Articular chondrocyte of knee joint (primary cell): ENCODE measurements at places on chromosomes 16 and 17. TPM values are rescaled to one million over a fixed set of nuclear protein-coding genes. Genes with fewer than 3 reads are reported as not detected.

Gene SRCIN1
- total RNA-seq = under 0.01 and 0.11 TPM in 2 replicates

Gene WNT3
- total RNA-seq = 1.9 and 3.8 TPM in 2 replicates

Gene SLC6A4
- not detected in 2 replicates for total RNA-seq

Gene SHISA6
- not detected in 2 replicates for total RNA-seq

Gene LITAFD
- not detected in 2 replicates for total RNA-seq

Gene SMTNL2
- total RNA-seq = not detected in 2 replicates

Gene C16orf96
- 0.11 and 0.13 TPM in 2 replicates for total RNA-seq

Gene ATP5PD
- total RNA-seq = 415 and 418 TPM in 2 replicates

Gene ALOX15B
- under 0.01 and 0.32 TPM in 2 replicates for total RNA-seq

Gene RNF222
- not detected in 2 replicates for total RNA-seq

Gene KRT28
- total RNA-seq = not detected in 2 replicates

Gene ATP2A3
- 3.7 and 3.9 TPM in 2 replicates for total RNA-seq

Gene G6PC1
- total RNA-seq = not detected in 2 replicates

Gene TADA2A
- total RNA-seq = 20.4 and 21.4 TPM in 2 replicates

Gene SECTM1
- 4.2 and 7.7 TPM in 2 replicates for total RNA-seq

Gene TMIGD1
- not detected in 2 replicates for total RNA-seq

Gene TEKT1
- total RNA-seq = not detected in 2 replicates

Gene MAF
- 76.2 and 97.9 TPM in 2 replicates for total RNA-seq

Gene HAS3
- total RNA-seq = 9.4 and 12.3 TPM in 2 replicates

Gene CCT6B
- 4.2 and 4.8 TPM in 2 replicates for total RNA-seq

Gene CCDC144A
- 9.9 and 11.9 TPM in 2 replicates for total RNA-seq

Gene KRTAP2-3
- total RNA-seq = 0.26 and 1.1 TPM in 2 replicates

Gene COASY
- 12.3 and 13.6 TPM in 2 replicates for total RNA-seq

Gene KRTAP9-2
- not detected in 2 replicates for total RNA-seq

Gene CD300LB
- total RNA-seq = not detected in 2 replicates
